DMS79 (cell line): ENCODE measurements at places on chromosomes 6 and 20.

- no peak for DNase-seq
Measured at GRCh38 chr6:72740135-72740534, 118.3 kb downstream of the KCNQ5 start.

DNA sequence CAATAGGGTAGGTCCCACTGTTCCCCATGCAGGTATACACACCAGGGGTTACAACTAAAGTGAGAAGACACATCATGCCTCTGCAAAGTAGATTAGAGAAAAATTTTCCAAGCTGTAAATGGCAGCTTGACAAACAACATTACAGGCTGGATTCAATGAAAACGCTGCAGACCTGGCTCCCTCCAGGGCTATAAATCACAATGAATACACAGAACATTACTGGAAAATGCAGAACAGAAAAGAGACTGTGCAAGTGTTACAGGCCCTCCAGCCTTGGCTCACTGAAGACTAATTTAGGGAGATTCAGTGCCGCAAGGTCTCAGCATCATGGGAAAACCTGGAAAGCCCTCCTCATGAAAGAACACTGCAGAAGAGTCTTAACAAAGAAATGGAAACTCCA, 207.8 kb downstream of the KHDC1L start:
- no peak for DNase-seq

- DNase-seq, result no peak
Measured at GRCh38 chr20:45342855-45343531, 5.2 kb downstream of the SDC4 start.

- no peak for DNase-seq
Measured at GRCh38 chr6:160386869-160387530, 38.8 kb downstream of the SLC22A3 start.

GRCh38 chr6:72642435-72642834, 20.6 kb downstream of the KCNQ5 start:
- no peak for DNase-seq

GRCh38 chr6:19465760-19466159, 371.4 kb upstream of the ID4 start:
- peak; percentile 91 for DNase-seq

DNA sequence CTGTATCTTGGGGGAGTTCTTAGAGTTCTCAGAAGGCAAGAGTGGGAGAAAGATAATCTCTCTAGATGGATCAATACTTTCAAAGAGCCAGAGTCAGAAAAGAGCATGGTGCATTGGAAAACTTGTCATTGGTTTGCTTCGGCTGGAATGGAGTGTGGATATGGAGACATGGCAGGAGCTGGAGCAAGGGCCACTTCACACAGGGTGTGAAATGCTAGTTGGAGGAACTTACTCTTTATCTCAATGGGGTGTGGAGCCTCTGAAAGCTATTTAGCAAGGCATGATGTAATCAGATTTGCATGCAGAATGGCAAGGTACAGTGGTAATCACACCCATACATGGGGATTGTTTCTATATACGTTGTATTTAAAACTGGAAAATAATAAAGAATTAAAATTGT, 31.5 kb upstream of the PAQR8 start:
- no peak for DNase-seq

DNA sequence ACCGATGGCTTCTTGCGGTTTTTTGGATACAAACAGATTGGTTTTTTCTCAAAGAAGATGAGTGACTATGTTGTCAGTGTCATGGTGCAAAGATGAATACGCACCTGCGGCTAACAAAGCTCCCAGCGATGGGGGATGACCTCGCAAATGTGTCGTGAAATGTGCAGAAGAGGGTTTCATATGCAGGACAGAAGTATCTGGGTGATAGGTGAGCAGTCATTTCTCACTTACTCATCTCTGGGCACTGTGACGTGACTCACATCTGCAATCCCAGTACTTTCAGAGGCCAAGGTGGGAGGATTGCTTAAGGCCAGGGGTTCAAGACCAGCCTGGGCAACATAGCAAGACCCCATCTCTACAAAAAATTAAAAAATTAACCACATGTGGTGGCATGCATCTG, 216.3 kb downstream of the ERMARD start:
- no peak for DNase-seq

- DNase-seq, result no peak
Measured at GRCh38 chr6:33139596-33140206, 52.6 kb downstream of the COL11A2 start.

DNA sequence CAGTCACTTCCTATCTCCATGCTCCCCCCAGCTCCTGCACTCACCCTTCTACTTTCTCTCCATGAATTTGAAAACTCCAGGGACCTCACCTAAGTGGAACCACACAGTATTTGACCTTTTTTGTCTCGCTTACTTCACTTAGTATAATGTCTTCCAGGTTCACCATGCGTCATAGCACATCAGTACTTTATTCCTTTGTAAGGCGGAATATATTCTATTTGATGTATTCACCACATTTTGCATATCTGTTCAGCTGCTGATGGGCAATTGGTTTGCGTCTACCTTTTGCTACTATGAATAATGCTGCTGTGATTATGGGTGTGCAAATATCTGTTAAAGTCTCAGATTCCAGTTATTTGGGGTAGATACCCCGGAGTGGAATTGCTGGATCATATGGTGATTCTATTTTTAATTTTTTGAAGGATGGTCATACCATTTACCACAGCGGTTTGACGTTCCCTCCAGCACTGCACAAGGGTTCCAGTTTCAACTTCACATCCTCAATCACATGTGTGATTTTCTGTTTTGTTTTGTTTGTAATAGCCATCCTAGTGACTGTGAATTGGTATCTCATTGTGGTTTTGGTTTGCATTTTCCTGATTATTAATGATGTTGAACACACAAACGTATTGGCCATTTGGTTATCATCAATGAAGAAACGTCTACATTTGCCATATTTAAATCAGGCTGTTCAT, 20.3 kb upstream of the SYNDIG1 start:
- no peak for DNase-seq

DNA sequence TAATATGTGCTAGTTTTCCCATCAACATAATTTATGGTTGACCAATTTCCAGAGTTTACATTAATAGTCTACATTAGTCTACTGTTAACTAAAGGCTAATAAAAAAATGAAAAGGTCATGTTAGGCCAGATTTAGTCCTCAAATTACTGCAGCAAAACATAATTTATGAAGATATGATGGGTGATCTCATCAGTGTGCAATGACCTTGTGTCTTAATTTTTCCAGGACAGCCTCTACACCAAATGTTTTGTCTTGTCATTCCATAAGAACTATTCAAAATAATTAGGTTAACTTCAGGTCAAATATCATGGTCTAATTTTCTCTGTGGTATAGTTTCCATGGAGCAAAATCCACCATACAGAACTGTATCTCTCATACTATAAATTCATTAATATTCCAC, 234.2 kb downstream of the COL12A1 start:
- no peak for DNase-seq

GRCh38 chr6:11987386-11987785, 24.7 kb upstream of the HIVEP1 start:
- DNase-seq, result no peak

GRCh38 chr20:23507346-23507745, 16.4 kb downstream of the CST8 start:
- no peak for DNase-seq

DNA sequence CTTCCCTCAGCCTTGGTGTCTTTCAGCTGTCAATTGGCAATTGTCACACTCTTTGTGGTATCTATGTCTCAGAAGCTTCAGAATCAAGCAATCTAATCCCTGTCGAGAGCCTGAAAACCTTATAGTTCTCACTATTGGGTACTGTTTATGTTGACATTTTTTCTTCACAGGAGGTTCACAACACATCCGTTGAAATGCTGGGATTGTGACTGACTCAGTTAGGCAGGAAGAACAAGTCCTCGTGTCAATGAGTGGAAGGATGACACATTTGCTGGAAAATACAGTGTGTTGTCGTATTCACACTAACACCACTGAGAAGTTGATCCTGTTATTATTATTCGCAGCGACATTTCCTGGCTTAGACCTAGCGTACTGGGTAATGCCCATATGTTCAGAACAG, 163.9 kb upstream of the CITED2 start:
- no peak for DNase-seq

DNA sequence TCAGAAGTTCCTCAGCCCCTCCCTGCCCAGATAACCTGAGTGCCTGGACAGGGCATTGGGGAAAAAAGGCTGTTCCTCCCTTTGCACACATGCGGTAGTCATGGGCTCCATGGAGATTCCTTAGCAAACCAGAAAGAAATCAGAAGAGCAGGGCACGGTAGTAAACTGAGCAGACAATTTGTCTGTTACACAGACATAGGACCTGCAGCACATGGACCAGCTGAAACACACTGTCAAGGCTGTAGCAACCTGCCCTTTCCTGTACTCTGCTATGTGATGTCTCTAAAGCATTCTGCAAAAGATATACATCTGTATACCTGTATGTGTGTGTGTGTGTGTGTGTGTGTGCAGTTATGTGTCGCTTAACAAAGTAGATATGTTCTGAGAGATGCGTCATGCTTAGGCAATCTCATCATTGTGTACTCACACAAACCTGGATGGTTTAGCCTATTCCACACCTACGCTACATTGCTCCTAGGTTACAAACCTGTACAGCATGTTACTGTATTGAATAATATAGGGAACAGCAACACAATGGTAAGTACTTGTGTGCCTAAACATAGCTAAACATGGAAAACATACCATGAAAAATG, 44.4 kb upstream of the BMP5 start:
- no peak for DNase-seq

DNA sequence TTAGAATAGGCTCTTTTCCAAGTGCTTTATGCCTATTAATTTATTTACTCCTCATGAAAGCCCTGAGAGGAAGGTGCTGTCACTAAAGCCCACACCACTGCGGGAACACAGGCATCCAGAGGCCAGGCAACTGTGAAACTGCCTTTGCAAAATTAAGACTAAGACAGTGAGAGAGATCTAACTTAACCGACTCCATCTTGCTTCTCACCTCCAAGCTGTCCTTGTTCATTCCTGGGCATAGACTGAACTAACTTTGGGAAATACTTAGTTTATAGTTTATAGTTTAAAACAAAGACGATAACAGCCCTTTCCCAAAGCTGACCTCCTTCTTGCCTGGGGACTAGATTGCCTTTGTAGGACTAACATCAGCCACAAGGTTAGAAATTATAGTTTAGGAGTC, 80.1 kb downstream of the RSPH3 start:
- DNase-seq, result no peak

GRCh38 chr20:4844751-4845465, 123.2 kb downstream of the PRND start:
- DNase-seq, result no peak

DNA sequence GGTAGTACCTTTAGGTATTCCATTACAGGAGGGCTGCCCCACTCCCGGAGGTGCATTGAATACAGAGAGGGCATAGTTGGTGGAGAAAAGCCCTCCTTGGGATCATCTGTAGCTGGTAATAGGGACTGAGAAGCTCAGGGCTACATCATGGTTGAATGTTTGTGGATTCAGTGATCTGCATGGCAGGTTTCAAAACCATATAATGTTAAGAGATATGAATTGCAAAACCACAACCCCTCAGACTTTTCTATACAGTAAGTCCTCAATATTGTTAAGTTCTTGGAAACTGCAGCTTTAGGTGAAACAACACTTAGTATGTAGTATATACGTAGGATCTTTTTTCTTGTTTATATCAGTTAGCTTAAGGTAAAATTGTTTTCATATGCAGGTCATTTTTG, 11.3 kb downstream of the TULP4 start:
- DNase-seq, result no peak
